Stimulated activated CD8-positive, alpha-beta memory T cell treated with anti-CD3 and anti-CD28 coated beads, Interleukin-7, amount 100 ng/mL, for 1 hour (primary cell): ENCODE measurements at places on chromosomes 3 and 15.

DNA sequence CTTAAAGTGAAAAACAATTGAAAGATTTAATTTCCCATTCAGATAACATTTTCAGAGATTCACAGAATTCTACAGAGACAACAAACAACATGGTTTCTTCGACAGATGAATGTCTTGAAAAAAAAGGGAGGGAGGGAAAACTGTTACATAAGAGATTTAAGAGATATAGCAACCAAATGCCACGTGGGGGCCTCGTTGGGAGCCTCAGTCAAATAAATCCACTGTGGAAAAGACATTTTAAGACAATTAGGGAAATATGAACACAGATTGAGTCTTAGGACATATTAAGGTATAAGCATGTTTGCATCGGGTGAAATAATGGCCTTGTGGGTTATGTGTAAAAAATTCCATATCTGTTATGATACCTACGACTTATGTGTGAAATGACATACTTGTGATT, 5.0 kb upstream of the PRRT3 start:
- DNase-seq: no peak

DNA sequence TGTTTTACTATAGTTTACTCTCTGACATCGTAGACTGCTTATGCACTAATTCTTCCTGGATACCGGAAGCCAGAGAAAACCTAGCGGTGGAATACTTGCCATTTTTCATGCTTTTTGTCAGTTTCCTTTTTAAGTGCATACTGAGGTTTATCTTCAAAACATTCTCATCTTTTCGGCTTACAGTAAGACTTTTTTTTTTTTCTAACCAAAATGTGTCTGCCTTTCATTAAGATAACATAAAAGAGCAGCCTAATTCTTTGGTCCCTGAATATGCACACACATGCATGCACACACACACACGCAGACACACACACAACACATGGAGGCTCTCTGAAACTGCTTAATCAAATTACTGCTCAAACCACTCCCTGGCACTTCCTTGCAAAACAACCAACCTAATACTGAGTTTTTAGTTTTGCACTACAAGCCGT, 1.3 kb downstream of the ZNF445 start:
- no peak for DNase-seq

DNA sequence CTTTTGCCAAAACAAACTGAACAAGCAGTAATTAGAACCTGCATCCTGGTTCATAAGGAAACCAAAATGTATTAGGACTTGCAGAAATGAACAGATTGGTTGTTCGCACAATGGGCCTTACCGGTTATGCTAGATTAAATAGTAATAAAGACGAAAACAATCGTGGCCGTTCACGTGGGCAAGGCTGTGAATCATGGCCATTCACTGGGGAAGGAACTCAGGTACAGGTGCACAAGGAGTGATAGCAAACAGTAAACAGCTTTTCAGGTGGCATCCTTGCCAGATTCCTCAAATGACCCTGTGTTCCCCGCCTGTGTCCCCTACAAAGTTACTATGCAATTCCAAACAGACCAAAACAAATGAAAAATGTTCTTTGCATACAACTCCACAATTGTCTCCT, 8.2 kb downstream of the LRIG1 start:
- DNase-seq: no peak

- DNase-seq: no peak
These were observed 45.0 kb downstream of the SRGAP3 start for GRCh38 chr3:9204253-9204992.

DNA sequence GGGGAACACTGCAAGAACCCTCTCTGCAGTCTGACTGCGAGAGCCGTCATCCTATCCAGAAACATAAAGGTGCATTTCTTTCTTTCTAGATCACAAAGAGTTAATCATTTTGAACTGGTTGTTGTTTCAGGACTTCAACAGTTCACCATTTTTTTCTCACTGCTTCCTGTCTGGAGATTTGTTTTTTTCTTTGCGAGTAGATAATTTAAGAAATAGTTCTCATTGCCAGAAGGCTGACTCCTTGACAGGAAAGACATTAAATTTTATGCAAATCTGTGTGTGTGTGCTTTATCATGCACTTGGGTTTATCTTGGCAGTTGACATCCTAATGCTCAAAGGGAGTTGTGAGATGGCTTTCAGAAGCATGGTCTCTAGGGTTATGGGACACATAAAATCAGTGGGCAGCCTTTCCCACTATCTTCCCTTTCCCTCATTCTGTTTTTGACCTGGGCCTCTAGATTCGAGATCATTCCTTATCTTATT, 123.5 kb upstream of the TBL1XR1 start:
- no peak for DNase-seq

- DNase-seq: no peak
These were observed 11.5 kb downstream of the HGD start for GRCh38 chr3:120670576-120670975.

GRCh38 chr3:197595470-197596185, 39.9 kb upstream of the BDH1 start:
- no peak for DNase-seq

DNA sequence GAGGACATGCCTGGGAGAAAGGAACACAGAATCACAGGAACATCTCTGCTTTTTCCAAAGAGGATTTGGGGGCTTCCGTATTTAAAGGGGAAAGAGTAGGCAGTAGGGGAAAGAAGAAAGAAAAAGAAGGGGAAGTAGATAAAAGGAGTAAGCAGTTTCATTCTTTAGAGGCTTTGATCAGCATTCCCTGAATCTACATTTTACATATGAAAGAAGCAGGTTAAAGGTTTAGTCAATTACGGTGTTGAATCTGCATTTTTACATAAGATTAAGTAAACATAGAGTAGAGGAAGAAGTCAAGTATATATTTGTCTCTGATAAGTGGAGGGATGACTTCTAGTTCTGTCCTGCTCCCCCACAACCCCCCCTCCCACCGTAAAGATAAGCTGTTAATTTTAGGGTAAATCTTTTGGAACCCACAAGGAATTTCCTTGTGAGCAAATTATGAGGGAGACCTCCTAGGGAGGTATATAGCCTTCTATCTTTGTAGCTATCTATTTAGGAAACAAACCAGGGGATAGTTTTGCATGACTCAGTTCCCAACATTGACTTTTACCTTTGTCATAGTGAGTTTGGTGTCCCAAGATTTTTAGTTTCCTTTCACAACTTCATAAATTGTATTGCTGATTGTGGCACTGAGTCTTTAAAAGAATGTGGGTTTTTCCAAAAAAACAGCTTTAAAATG, 8.7 kb upstream of the P2RY12 start:
- DNase-seq: no peak

- no peak for DNase-seq
These were observed 48.9 kb upstream of the CPNE4 start for GRCh38 chr3:132083583-132084279.

- no peak for DNase-seq
These were observed 46.5 kb upstream of the LIMD1 start for GRCh38 chr3:45547764-45548680.

- DNase-seq: no peak
These were observed 33.5 kb downstream of the ZBTB38 start for GRCh38 chr3:141401573-141402475.

DNA sequence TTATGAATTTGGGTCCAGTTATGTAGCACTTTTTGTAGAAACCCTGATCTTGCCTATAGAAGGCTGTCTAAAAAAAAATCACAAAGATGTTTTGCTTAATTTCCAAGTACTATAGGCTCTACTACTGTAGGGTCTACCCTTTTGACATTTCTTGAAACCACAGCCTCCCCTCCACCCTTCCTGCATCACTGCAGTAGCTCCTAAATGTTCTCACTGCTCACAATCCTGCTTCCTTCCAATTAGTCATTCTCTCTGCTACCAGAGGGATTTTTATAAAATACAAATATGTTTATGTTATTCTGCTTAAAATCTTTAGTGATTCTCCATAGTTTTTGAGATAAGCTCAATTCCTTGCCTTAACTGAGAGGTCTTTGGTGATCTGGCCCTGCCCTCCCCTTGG, 114.0 kb downstream of the CYP19A1 start:
- no peak for DNase-seq

DNA sequence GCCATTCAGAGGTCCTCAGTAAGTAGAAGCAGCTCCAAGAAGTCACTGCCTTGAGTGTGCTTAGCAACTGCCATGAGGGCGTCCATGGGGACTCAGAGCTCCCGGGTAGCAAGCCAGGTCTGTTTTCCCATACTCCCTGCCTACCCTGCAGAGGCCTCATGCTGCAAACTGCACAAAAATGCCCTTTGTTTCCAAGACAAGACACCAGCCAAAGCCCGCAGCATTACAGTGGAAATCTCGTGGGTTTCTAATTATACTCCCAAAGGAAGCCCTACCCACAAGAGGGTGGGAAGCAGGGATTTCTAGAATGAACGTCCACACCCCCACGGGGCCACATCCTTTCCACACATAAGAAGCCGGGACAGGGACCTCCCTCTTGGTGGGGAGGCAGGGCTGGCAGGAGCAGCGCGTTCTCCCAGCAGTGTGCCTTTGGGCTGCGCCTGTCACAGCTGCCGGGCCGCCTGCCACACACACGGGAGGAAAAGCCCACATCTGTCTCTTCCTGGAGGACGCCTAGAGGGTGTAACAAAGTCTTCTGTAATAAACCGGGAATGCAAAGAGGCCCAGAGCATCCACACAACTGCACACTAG, 31.1 kb downstream of the FAM174B start:
- DNase-seq: no peak

DNA sequence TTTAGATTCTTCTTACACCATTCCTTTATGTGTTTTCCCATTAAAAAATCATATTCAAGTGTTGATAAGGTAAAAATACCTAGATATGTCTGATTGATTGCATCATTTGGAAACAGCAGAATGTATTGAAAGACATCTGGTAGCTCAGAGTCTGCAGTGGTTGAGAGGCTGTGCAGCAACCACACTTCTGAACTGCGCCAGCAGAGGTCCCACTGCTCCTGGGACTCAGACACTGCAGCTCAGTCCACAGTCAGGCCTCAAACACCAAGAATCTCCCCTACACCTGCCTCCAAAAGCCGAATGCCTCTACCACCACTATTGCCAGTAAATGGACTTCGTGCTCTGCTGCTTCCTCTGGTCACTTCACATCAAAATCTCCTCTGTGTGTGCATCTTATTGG, 176.9 kb upstream of the LMCD1 start:
- peak; percentile 28 for DNase-seq

- DNase-seq: no peak
These were observed 35.1 kb downstream of the LYZL4 start for GRCh38 chr3:42375121-42375800.

DNA sequence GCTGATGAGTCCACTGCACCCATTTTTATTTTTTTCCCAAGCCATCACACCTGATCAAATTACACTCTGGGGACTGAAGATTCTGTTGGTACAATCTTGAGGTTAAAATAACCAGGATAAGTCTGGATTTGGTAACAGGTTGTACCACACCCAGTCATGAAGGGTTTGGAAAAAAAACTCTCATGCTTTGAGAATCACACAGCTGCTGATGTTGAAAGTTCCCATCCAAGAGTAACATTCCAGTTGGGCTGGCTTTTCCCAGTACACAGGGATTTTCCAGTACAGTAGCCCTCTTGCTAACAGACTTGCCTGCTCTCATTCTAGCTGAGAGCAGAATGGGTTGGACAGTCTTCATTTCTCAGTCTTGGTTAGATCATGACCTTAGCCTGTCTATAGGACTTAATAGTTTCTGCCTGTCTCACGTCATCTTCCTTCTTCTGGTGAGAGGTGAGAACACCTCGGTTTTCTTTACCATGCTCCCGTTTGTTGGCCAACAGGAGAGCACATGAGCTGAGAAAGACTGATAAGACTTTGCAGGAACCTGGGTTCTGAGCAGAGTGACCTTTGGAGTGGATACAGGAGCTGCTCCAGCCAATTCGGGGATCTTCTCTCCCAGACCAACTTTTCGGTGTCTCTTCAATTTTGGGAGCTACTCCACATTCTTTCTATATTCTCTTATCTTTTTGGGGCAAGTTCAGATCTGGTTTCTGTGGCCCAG, 300.1 kb upstream of the LYSMD4 start:
- no peak for DNase-seq

DNA sequence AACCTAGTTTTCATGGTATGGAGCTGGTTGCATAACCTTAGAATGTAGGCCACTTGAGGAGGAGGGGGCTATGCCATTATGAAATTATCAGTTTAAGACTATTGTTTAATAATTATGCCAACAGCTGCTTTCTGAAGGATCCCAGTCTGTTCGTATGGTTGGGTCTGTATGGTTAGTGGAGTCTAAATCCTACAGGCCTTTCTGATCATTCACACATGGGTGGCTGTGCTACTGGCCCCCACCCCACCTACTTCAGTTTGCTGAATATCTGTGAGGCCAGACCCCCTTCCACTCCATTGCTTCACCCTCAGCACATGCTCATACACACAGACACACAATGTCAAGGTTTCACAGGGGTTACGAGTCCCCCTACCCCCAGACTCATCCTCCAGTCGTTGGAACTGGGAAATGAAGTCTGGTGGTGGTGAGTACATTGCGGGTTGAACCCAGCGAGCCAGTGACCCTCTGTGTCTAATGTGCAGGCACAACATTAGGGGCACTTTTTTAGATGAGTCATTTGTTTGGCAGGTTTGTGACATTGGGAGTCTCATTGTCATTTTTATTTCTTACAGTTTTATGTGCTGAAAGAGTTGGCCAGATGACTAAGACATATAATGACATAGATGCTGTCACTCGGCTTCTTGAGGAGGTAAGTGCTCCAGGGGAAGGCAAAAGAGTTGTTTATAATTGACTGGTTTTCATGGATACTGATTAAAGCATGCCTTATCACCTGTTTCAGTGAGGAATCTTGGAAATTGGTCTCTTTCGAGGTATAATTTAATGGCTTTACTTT, 85.3 kb downstream of the TRAK1 start:
- no peak for DNase-seq

- no peak for DNase-seq
These were observed 114.5 kb upstream of the PHLDB2 start for GRCh38 chr3:111744611-111745010.

DNA sequence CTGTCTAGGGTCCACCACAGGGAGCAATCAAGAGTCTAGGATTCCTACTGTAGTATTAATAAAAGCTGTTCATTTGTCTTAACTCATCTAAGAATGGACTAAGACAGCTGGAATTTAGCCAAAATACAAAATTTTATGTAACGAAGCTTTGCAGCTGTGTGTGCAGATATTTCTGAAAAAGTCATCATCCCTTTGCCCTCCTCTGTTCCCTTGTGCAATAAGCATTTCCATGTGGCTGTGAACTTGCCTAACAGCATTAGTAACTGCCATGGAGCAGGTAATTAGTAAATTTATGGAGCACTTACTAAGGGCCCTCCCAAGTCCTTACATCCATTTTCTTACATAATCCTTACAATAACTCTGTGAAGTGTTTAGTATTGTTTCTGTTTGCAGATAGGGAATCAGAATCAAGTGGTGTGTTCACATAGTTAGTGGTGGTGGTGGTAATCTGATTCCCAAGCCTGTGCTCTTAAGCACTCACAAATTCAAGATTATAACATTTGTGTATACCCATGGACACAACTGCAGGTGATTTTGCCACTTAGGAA, 114.5 kb downstream of the RARB start:
- no peak for DNase-seq

- DNase-seq: no peak
These were observed 243.2 kb downstream of the MBNL1 start for GRCh38 chr3:152511904-152512303.

DNA sequence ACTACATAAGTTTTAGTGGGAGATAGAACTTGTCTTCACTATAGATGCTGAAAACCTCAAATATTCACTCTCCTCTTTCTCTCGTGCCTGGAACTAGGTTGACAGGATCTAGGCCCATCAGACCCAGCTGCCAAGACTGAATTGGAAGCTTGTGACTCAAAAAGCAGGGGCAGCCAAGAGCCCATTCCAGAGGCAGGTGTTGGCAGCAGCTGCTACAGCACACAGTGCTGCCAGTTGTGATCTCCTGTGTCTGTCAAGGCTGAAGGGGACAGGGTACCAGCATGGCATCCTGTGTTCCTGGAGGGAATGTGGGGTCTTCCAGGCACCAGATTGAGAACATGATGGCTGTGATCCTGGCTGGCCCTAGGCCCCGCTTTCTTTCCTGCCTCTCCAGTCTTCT, 92.5 kb upstream of the MB21D2 start:
- DNase-seq: no peak
